DMS 273 treated with DMSO at 0.1 percent for 48 hours (cell line): ENCODE measurements at places on chromosomes 3 and 15.

GRCh38 chr3:165683947-165684346 lies 153.3 kb downstream of the BCHE start:
- DNase-seq: no peak

- no peak for DNase-seq
Measured at GRCh38 chr3:19815805-19816204, 118.2 kb downstream of the EFHB start.

GRCh38 chr3:184786280-184786941 lies 25.6 kb upstream of the VPS8 start:
- DNase-seq: no peak

DNA sequence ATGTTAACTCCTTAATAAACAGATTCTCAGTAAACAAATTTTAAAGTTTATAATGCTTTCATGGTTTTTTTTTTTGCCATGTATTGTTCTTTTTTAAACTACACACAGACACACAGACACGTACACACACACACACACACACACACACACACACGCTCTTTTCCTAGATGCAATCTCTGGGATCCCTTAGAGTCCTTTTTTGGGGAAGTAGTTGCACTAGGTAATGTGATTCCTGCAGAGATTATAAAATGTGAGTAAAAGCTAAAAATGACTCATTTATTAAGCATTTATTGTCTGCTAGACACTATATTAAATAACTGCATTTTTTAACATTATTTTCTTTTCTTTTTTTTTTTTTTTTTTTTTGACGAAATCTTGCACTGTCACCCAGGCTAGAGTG lies 19.9 kb downstream of the NDUFB5 start:
- DNase-seq: no peak

GRCh38 chr3:45417930-45418847 lies 29.8 kb downstream of the LARS2 start:
- DNase-seq: no peak

DNA sequence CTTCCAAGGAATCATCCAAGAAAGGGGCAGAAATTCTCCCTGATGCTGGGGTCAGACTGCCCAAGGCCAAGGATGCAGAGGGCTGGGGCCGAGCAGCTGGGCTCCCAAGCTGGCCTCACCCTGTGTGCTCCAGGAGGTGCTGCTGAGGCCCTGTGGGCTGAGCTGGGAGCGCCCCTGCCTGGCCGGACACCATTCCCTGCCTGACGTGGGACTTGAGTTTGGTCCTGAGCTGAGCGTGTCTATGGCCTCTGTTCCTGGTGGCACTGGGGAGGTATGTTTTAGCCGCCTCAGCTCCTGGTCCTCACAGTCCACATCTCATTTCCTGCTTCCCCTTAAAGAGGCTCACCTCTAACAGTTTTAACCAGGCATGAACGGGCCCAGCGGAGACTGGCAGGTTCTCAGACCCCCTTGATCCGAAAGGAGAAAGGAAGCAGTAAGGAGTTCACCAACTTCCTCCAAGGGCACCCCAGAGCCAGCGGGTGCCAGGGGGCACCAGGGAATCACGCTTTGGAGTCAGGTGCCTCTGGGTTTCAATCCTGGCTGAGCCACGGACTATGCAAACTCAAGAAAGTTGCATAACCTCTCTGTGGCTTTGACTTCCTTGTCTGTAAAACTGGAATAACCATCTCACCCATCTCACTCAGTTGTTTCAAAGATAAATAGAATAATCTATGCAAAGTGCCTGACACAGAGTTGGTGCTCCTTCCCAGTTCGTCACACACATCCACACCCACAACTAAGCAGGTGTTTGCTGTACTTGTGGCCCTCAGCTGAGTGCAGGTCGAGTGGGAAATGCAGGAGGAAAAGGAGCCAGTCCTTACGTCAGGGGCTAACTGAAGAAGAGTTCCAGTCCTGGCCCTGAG lies 48.6 kb downstream of the SLC12A8 start:
- no peak for DNase-seq

GRCh38 chr15:54288049-54288448 lies 309.8 kb downstream of the UNC13C start:
- no peak for DNase-seq

DNA sequence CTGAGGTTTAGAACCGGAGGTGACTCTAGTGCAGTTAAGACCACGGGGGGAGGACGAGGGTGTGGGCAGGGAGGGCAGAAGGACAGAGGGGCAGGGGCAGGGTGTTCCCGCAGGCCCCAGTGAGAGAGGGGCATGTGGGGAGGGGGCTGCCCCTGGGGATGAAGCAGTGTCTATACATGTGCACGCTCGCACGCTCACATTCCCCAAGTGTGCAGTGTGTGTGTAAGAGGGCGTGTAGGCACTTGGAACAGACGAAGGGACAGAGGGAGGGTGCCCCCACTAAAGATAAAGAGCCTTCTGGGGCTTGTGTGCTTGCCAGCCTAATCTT lies 69.5 kb upstream of the MEF2A start:
- DNase-seq: no peak

GRCh38 chr3:39317571-39318169 lies 11.8 kb upstream of the CCR8 start:
- no peak for DNase-seq

- no peak for DNase-seq
Measured at GRCh38 chr3:23949784-23950183, 4.7 kb downstream of the NR1D2 start.
